ENCODE measurements at places on chromosomes 5 and 9.

DNA sequence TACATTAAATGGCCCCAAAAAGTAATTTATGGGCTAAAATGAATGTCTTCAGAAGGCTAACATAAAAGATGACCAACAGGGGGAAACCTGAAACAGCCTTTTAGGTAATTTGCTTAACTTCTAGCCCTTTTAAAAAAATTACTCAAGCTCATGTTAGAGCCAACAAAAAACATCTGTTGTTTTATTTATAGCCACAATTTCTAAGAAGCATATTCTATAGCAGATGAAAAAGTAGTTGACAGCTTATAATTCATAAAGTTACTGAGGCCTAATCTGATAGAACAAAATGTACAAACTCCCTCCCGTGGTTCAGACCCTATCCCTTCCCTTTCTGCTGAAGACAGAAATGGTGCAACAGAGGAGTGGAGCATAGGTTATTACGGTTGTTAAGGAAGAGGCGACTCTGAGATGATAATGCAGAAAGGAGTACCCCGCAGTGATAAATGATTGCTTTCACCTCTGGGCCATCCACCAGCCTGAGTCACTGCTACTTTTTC, 46.1 kb downstream of the PIK3R1 start:
- DNase-seq, result no peak

DNA sequence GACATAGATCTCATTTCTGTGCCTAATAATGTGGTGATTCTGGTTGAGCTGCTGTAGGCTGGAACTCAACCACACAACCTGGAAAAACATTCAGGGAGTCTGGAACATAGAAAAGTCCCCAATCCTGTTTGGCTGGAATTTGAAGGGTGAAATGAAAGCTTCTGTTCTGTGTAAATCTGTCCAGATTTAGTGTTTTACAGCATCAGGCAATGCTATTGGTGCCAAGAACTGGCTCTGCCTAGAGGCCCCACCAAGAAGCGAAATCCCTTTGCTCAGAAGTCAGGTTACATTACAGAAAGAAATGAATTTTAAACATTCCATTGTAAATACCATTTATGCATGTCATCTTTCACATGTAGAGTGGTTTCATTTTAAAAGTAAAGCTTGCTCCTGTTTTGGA, 56.3 kb downstream of the TMEM174 start:
- no peak for DNase-seq

GRCh38 chr5:122516432-122516743, 204.4 kb downstream of the SNCAIP start:
- no peak for DNase-seq

DNA sequence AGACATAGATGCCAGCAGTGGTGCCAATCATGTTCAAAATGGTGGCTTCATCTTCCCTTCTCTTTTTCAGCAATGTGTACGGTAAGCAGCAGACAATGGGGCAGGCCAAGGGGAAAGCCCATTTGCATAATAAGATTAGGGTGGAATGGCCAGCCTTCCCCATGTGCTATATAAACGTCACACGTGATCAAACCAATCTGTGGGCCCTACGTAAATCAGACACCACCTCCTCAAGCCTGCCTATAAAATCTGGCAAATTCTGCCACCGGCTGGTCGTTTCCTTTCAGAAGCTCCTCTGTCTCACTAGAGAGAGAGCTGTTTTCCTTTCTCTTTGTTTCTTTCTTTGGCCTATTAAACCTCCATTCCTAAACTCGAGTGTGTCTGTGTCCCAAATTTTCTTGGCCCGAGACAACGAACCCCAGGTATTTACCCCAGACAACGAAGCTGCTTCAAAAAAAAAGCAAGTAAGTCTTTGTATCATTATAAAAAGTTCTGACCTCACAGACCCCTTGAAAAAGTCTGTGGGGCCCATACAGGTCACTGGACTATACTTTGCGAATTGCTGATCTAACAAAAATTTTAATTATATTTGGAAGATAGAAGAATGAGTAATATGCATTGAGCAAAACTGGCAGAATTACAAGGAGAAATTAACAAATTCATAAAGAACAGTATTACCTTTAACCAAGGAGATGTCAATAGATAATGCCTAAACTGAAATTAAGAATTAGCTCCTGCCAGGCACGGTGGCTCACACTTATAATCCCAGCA, 15.2 kb downstream of the ZBTB5 start:
- DNase-seq, result no peak

DNA sequence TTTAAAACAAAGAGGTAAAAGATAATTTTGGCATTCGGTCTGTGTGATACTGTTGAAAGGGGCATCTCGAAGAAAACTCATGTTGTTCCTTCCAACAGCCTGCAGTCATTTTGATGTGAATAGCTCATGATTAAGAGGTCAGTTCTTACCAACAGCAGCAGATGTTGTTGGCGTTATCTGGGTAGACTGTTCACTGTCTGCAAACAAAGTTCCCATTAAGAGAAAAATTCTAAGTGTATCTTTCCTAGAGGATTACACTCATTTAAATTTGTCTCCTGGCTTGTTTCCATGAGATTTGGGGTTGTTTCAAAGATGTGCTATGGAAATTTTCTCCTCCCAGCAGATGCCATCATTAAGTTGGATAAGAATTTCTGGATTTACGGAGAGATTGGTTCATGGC, 138.2 kb upstream of the RORB start:
- no peak for DNase-seq

DNA sequence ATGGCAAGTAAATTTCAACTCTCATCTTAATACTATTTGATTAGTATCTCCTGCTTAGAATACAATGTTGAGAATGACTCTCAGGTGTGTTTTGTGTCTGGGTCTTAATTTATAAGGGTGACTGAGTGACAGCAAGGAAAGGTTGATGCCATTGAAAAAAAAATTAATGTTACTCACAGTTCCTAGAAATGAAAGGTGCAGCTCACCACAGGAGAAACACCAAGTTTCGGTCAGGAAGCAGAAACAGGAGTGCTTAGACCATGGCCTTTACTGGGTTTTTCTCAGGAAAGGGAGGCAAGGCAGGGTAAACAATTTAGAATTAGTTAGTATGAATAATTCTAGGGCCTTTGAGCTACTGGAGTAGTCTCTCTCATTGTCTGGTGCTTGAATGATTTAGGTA, 159.2 kb upstream of the C9orf72 start:
- DNase-seq, result no peak

DNA sequence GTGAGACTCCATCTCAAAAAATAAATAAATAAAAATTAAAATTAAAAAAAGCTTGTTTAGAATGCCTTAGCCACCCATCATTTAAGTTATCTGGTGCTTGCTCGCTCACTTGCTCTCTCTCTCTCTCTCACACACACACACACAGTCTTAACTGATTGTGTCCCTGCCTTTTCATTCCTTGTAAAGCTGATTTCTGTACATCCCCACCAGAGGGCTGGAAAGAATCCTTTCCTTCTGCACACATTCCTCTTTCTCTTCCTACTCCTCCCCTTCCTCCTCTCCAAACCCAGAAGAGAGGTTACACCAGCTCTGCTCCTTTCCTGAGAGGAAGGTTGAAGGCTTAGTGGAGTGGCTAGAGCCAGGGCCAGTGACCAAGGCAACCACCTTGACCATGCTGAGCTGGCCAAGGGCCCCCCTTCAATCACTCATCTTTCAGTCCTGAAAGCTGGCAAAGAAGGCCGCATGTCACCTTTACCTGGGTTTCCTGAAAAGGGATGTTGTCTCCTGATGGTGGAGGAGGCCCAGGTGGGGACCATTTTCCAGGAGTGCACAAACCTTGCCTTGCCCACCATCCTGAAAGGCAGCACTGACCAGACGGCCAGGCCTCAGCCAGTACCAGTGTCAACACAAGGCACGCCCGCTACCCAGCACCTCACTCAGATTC, 25.6 kb downstream of the STK10 start:
- DNase-seq, result no peak

DNA sequence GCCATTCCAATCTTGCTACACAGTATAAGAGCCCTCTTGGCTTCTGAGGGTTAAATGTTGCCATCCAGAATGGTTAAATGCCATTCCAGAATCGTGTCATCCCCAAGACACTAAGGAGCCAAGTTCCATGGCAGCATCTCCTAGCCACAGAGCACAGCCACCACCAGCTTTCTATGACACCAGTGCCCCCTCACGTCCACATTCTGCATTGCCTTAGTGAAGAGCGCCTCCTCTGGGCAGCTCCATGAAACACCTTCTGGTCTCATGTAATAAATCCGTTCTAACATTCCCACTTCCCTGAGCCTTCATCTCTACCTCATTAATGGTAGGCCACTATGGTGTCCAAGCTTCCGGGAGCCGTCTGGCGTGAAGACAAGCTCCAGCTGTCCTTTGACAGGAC, 12.4 kb downstream of the CBY3 start:
- peak; percentile 28 for DNase-seq

DNA sequence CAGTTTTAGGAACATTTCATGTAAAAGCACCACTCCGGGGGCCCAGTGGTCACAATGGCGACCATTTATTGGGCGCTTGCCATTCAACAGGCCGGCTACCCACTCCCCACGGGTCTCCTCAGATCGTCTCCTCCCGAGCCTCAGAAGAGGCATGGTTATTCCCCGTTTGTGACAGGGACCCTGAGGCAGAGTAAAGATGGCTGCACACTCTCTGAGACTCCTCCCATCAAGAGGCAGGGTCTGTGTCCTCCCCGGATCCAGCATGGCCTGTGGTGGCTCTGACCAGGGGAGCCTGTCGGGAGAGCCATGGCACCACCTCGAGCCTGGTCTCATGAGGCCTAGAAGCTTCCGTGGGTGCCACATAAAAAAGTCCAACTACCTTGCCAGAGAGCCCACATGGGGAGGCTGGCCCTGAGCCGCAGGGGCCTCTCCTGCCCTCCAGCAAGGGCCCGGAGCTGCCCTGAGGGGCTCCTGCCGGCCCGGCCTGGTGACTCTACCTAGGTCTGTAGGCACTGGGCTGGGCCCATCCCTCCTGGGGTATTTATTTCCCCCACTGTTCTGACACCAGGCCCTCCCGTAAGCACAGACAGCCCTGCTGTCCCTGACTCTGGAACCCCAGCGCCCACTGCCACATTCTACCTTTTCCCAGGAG, 90.8 kb downstream of the VAV2 start:
- no peak for DNase-seq

- DNase-seq, result no peak
Observed at GRCh38 chr5:122390694-122391093, 78.7 kb downstream of the SNCAIP start.

DNA sequence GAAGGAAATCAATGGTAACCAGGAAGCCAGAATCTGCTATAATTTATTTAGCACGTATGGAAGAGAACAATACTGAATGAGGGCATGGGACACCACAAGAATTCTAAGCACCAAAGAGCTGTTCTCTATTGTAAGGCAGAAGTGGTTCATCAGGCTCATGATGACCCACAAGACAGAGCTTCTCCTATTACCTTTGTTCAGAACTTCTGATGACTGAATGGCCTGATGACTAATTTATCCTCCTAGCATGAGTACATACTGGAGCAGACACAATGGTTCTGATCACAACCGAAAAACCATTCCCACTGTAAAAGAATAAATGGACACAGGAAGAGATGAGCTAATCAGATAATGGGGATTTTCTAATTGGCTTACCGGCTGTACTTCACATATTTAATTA, 329.8 kb upstream of the PDE4D start:
- DNase-seq, result no peak

DNA sequence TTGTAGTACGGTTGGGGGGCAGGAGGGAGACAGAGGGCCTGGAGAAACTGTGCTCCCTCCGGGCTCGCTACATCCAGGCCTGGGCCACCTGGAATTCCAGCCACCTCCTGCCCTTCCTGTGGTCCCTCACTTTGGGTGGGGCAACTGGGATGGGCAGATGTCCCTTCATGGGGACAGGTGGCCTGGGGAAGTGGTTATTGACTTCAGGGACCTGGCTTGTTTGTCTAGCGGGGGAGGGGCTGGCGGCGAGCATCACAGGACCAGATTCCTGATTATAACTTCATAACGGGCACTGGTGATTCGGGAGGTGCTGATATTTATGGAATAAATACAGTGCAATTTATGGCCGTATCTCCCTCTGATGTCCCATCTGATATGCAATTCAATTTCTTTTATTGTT, 20.1 kb upstream of the LAMC3 start:
- no peak for DNase-seq

DNA sequence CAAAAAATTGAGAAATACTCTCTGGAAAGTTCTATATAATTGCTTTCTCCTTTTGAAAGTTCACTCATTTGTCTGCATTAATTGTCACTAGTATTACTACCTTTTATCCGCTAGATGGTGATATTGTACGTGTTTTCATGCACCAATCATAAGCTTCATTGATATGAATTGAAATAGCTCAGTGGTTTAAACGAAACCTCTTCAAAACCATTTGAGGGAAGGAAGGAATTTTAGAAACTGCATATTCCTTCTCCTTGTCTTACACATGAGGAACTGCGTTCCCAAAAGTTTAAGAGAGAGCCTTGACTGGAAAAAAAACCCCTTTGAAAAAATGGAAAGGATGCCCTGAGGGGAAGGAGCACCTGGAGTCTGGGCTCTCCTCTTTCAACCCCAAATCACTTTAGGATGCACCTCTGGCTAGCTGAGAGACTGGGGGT, 98.6 kb downstream of the YTHDC2 start:
- DNase-seq, result no peak

DNA sequence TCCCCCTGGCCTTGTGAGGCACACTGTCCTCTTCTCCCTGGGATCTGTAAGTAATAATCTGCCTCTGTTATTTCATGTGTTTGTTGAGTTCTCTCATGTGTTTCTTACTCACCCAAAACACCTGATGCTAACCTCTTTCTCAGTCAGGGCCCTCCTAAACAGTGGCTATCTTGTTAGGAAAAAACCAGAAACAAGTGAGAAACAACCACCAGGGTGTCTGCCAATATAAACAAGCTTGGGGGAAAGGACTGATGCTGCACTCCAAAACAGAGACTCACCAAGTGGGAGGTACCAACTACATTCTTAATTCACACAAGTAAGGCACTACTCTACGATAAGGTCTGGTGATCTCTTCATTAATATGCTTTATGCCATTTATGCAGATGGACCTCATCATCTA, 564.4 kb downstream of the SEMA5A start:
- no peak for DNase-seq

DNA sequence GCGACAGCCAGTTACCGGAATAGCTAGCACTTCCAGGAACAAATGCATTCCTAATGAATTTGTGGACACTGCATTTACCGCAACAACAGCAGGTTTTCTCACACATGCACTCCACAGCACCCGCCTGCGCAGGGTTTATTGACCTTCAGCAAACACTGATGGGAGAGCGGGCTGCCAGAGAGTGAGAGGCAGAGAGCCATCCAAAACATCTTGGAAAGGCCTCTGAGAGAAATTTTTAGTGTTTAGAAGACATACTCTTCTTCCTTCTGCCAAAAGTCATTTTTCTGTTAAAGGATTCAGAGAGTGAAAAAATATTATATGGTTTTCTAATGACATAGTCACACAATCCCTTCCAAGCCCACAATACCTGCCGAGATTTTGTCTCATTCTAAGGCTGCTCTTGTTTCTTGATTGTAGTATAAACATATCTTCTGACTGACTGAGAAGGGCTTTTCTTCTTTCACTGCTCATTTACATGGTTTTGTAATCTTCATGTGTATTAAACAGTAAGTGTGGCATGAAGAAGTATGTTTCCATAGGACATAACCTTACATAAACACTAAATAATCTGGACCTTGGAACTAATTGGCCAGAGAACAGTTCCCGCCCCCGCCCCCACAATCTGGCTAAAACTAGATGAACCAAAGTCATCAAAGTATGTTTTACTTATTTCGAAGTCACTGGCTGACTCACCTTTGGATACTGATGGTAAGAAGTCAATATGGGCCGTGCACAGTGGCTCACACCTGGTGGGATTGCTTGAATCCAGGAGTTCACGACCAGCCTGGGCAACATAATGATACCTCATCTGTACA, 432.5 kb upstream of the MEF2C start:
- no peak for DNase-seq

- DNase-seq, result no peak
Observed at GRCh38 chr5:10827571-10827970, 66.5 kb upstream of the DAP start.

All from GM04503 (cell line).